ENCODE measurements at places on chromosomes 3 and 15.

DNA sequence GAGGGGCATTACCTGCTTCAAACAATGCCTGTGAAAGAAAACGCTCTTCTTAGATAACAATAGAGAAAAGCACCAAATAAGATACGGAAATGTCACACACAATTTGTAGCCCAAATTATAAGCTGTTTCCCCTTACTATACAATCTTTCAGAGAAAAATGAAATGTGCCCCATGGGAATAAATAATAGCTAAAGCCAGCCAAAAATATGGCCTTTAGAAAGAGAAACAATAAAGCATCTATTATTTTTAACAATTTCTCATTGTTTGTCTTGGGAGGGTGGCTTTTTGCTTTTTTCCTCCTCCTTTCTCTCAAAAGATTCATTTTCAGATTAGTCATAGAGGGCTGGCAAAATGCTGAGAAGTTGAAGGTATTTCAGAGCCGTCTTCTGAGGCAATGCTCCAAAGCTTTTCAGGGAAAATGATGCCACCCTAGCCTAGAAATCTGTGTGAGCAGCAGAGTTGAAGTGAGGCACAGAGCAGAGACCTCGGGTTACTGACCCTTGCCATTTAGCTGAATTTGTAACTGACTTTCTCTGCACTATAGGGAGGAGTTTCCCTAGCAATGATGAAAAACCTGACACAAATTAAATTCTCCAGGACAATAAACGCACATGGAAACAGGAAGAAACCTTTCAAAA is 86.3 kb upstream of the PRICKLE2 start:
- peak; percentile 44 for DNase-seq

DNA sequence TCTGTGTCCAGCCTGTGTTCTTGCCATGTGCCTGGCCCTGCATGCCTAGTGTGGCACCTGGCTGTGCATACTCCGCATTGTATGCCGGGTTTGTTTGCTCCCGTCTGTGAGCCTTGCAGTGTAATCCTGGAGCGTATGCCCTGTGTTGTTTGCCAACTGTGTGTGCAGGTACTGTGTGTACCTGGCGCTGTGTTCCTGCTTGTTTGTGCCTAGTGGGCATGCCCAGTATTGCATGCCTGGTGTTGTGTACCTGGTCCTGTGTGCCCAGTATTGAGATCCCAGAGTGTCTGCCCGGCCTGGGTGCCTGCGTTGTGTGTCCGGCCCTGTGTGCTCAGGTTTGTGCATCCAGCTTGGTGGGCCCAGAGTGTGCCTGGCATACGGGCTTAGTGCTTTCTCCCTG is 54.5 kb upstream of the CHRNA7 start:
- no peak for DNase-seq

DNA sequence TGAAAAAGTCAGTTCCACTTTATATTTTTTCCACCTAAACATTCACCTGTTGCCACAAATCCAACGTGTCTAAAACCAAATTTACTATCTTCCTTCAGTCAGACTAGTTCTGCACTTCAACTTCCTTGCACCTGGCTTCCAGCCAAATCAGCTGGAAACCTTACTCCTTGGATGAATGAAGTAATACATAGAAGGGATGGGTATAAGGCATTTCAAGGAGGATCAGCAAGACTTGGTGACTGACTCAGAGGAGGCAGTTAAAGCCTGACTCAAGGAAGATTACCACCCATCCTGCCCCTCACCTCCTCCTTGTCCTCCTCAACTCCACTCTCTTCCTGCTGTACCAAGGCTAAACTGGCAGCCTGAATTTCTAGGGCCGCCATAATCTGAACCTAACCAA is 37.1 kb downstream of the QTRT2 start:
- DNase-seq, result peak; percentile 58

- peak; percentile 39 for DNase-seq
Observed at GRCh38 chr3:170360466-170360865, 3.0 kb downstream of the SKIL start.

DNA sequence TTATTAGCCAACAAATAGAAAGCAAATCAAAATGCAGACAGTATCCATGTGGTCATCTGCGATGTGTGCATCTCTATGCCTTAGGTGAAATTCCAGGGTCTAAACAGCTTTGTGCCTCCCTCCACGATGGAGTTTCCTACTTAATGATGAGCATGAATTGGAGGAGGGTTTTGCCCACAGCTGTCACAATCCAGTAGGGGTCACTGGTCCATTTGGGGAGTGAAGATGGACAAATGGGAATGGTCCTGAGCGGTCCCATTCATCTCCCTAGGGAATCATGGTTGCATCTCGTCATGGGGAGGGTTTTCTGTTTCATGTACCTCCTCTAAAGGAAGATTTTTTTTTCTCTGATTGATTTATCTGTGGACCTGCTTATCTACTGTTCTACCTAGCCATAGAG is 358.0 kb downstream of the PTPRG start:
- no peak for DNase-seq

DNA sequence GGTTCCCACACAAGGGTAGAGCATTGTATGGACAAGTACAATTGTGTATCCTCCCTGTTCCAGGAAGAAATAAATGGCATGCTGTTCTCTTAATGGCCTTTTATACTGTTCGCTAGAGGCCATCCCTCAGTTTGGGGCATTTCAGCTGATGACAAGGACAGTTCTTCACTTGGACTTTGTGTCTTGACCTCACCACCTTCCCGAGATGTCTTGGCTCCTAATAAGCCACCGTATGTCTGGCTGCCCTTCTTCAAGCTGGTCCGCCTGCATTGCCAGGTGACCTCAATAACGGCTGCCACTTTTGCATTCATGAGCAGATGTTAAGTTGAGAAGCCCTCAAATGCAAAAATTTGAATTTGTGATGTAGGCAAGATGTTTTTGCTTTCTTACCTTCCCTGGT is 24.1 kb downstream of the ZBTB38 start:
- DNase-seq, result no peak

DNA sequence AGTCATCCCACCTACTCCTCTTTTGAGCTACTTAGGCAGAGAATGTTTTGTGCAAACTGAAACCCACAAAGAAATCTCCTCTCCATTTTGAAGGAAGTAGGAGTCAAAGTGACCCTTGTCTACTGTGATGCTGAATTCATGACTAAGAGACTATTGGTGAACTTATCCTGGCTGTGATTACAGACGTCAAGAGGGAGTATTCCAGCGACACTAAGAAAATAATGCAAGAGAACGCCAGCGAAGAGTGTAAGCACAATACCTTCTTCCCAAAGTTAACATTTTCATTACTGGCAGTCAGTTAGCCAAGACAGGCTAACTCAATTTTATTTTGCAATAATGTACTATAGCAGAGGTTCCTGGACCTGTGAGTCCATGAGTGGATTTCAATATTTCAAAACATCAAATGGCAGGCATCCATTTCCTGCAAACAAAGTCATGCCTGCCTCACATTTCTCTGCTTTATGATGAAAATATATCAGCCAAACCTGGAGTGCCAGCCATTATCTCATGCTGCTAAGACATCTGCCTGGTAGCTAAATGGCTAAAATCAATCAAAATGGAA is 59.0 kb downstream of the CTNNB1 start:
- no peak for DNase-seq

DNA sequence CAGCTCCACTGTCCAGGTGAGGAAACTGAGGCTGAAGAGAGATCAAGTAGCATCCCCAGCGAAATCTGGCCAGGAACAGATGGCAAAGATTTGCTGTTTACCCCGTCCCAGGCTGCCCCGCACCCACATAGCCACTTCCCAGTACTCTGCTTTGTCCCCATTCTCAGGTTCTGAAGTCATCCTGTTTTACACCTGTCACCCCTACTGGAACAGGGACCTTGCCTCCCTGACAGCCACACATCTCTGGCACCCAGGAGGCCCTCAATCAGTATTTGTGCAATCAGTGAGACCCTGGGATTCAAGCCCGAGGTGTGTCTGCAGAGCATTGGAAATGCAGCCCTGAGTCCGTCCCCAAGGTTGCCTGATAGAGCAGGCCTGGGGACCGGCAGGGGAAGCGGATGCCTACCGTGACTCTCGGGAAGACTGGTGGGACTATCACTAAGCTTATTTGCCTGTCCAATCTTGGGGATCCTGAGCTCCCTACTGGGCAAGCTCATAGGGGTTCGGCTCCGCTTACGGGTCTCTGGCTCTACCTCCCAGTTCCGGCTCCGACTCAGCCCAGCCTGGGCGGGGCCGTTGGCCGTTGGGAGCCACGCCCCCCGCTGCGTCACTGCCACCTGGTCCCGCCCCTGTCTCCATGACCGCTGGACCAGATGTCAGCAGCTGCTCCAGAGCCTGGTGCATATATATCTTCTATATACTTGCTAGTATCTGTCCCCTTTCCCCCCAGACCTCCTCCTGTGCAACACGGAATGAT is 17.5 kb upstream of the FANCD2 start:
- DNase-seq, result peak; percentile 89

DNA sequence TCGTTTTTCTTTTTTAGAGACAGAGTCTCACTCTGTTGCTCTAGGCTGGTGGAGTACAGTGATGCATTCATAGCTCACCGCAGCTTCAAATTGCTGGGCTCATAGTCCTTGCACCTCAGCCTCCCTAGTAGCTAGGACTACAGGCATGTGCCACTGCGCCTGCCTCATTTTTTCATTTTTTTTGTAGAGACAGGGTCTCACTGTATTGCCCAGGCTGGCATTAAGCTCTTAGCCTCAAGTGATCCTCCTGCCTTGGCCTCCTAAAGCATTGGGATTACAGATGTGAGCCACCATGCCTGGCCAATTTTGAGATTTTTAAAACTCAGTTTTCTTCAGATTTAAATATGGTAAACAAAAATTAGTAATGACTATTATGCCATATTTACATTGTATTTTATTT is 29.0 kb downstream of the SKIL start:
- no peak for DNase-seq

DNA sequence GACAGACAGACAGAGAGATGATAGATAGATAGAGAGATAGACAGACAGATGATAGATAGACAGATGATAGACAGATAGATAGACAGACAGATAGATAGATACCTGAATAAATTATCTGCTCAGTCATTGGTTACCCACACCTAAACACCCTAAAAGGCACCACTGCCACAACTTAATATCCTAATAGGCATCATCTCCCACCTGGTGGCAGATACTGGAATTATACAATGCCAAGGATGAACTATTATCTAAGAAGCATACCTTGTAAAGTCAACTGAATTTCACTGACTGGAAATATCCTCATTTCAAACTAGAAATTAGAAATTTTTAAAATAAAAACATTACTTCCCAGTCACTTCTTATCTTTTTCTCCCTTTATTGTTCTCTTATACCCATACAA is 19.4 kb upstream of the ATP8B4 start:
- DNase-seq, result no peak

GRCh38 chr15:74399511-74400312 is 32.3 kb upstream of the CYP11A1 start:
- DNase-seq, result no peak

DNA sequence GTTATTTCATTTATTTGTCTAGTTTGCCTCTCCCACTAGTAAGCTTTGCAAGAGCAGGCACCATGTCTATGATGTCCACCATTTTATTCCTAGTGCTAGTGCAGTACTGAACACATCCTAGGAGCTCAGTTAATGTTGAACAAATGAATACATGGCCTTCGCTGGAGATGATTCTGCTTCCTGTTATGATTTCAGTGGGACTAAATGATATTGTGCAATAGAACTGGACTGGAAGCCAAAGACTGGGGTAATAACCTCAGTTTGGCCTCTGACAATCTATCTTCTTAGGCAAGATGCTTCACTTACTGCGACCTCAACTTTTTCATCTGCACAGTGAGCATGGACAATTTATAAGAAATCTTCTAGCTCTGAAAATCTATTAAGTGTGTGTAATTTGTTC is 191.3 kb downstream of the ADAMTSL3 start:
- DNase-seq, result no peak

DNA sequence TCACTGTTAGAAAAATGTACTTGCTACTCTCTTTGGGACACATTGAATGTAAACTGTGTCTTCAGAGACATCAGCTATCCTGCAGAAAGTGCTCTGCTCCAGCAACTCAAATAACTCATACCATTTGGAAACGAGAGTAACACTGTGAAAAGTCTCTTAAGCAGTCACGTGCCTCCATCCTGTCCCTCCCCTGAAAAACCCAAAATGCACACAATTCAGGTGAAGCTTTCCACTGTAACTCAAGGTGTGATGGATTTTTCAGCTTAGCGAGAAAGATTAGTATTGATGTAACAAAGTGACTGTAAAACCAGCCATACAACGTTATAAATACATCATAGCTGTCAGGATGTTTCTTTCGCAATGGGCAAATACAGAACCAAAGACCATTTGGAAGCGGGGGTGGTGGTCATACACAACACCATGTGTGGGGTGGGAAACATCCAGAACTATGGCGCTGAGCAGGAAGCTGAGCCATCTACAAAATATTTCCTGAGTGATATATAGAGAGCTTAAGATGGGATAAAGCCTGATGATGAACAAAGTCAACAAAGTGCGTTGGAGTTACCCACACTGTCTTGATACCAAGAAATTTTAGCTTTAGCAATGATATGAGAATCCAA is 332.3 kb downstream of the FOXP1 start:
- DNase-seq, result no peak

GRCh38 chr3:129439226-129439816 is 427 bp downstream of the MBD4 start:
- DNase-seq, result no peak

DNA sequence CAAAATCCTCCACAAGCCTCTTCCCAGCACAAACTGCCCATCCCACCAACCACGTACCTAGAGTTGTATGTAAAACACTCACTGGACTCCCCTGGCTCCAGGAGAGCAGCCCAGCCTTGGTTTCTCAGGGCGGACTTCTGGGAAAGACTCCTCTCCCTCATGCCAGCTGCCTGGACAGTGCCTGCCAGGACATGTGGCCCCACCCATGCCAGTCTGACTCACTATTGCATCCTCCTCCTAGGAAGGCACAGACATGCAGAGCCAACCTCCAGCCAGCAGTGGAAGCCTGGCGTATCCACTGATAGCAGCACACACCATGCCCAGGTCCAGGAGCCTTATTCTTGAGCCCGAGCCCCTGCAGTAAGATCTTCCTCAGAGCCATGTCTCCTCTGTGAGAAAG is 8.6 kb downstream of the PKM start:
- peak; percentile 49 for DNase-seq

DNA sequence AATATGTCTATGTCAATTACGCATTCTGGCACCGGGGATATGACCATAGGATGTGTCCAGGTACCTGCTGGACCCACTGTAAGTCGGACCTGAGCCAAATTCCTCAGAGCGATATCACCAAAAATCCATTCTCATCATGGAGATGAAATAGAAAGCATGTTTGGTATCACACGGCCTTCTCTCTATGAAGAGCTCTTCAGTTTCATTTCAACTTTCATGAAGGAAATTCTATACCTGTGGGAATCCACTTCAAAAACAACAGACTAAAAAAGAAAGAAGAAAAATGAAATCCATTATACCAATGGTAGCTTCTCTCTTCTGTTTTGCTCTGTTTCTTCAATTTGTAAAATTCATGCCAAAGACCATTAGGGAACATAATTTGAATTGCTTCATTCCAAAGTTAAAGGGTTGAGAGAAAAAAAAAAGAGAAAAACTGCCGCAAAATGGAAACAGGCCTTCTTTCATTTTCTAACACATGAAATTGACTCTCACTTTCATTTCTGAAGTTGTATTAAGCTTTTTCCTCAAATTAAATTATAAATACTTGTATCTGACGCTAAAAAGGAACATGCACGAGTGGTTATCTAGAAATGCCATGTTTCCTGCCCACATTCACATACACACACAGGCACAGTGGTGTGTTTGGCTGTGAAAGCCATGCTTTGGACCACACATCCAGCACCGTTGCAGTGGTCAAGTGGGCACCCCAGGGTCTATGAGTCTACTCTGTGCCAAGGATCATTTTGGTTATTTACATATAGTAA is 46.9 kb upstream of the DIPK2A start:
- DNase-seq, result no peak
